Myometrial cell (primary cell): ENCODE measurements at places on chromosomes 2 and 18. TPM values are rescaled to one million over a fixed set of nuclear protein-coding genes. Genes with fewer than 3 reads are reported as not detected.

POMC gene
- total RNA-seq = 4.1 and 4.3 TPM in 2 replicates

NPHP1 gene
- 4.3 and 6.7 TPM in 2 replicates for total RNA-seq

RAD51AP2 gene
- total RNA-seq = not detected in 2 replicates

BMPR2 gene
- 13.8 and 18.1 TPM in 2 replicates for total RNA-seq

SLC23A3 gene
- total RNA-seq = not detected in 2 replicates

IL1B gene
- total RNA-seq = 0.18 TPM in 1 of 2 replicates, not detected in the other

SKA1 gene
- 21.1 and 34.3 TPM in 2 replicates for total RNA-seq

DNAJC5G gene
- not detected in 2 replicates for total RNA-seq

SPTBN1 gene
- 114 and 131 TPM in 2 replicates for total RNA-seq

SEC11C gene
- total RNA-seq = 16.5 and 36.3 TPM in 2 replicates

UGT1A3 gene
- total RNA-seq = not detected in 2 replicates

MC5R gene
- total RNA-seq = not detected in 2 replicates

CPLX4 gene
- not detected in 2 replicates for total RNA-seq

TANK gene
- total RNA-seq = 45.3 and 61.5 TPM in 2 replicates

SERPINB12 gene
- total RNA-seq = not detected in 2 replicates

CHMP3 gene
- total RNA-seq = 60.0 and 67.9 TPM in 2 replicates

PHOSPHO2 gene
- 0.58 and 2.5 TPM in 2 replicates for total RNA-seq

POLR1B gene
- 9.2 and 11.3 TPM in 2 replicates for total RNA-seq

RBM45 gene
- total RNA-seq = 10.1 and 11.3 TPM in 2 replicates

SERTAD2 gene
- total RNA-seq = 7.8 and 9.9 TPM in 2 replicates

MEX3C gene
- 20.5 and 31.4 TPM in 2 replicates for total RNA-seq

CCDC93 gene
- 7.5 and 7.6 TPM in 2 replicates for total RNA-seq

PSMA8 gene
- total RNA-seq = not detected in 2 replicates

FER1L5 gene
- total RNA-seq = under 0.01 and 0.18 TPM in 2 replicates

CCDC195 gene
- not detected in 2 replicates for total RNA-seq

DOCK10 gene
- total RNA-seq = 11.8 and 28.2 TPM in 2 replicates

CD207 gene
- total RNA-seq = not detected in 2 replicates
